ENCODE measurements at places on chromosomes 1 and 21.

DNA sequence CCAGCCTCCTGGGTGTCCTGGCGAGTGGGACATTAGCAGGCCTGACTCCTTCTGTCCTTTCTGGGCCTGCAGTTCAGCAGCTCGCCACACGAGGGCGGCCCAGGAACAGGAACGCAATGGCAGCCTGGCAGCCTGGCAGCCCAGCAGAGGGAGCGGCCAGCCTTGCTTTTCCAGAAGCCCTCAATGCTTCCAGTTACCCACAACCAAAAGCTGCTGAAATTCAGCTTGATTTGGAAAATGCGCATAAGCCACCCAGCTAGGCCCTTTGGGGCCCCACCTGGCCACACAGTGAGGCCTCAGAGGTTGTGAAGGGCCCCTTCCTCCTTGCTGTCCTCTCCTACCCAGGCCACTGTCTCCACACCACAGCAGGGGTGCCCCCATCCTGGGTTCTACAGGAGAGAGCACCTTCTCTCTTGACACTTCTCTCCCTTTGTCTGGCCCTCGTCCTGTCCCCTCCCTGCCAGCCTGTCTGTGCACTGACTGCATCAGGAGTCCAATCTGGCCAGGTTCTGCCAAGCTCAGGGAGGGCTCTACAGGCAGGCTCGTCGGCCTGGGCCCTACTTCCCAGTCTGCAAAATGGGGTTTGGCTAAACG is 103.4 kb upstream of the VAMP3 start:
- peak; percentile 78 for DNase-seq

DNA sequence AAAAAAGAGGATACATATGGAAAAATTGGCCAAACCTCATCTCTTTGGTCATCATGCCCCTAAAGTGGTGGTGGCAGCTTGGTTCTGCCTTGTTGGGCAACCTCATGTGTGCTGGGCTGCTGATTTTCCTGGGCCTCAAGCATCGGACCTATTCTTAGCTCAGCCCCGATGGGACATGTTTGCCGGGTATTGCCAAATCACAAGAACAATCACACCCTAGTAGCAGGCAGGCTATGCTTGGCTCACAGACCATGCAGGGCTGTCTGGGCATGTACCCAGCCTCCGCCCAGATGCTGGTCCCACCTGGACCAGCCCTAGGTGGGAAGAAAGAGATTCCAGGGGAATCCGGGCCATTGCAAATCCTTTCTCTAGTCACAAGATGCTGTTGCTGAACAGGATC is 189.4 kb upstream of the FGGY start:
- DNase-seq, result no peak

DNA sequence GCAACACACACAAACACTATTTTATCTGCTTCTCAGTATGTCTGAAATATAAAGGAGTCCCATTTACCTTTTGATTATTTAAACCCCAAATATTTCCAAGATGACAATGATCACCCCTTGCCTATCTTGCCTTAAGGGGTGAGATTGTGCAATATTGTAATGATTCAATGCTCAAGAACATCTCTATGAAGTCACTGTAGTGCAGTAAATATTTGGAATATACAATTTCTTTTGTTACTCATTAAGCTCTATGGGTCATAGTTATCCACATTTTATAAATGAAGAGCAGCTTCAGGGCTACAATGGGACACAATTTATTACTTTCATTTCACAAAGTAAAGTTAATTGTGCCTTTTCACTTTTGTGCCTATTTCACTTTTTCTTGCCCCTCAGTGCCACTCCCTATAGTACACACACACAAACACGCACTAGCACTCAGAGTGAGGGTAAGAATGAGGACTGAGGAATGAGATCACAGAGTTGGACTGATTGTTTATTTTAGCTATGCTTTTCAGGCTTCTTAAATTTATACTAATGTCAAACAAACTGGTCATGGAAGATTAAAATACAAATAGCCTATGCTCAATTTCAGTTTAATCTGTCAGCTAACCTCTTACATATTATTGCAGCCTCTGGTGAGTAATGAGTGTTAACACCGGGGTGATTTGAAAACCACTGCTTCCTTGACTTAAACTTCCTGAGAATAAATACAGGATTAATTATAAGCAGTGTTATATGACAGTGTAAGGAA is 521.0 kb upstream of the B3GALT2 start:
- DNase-seq, result no peak

DNA sequence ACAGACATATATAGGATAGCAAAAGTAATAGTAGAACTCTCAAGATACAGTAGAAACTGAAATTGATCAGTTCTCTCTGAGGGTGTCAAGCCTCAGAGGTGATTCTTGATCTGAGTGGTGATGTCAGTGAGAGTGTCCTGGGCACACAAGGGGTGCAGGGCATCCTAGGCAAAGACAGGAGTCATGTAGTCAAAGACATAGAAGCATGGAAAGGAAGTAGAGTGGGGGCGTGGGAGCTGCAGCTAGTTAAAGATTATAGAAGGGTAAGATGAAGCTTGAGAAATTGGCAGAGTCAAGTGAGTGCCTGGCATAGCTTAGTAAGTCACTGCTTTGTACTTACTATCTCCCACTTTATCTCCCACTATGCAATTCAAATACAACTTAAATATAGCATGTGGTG is 22.8 kb downstream of the CDC7 start:
- DNase-seq, result no peak

DNA sequence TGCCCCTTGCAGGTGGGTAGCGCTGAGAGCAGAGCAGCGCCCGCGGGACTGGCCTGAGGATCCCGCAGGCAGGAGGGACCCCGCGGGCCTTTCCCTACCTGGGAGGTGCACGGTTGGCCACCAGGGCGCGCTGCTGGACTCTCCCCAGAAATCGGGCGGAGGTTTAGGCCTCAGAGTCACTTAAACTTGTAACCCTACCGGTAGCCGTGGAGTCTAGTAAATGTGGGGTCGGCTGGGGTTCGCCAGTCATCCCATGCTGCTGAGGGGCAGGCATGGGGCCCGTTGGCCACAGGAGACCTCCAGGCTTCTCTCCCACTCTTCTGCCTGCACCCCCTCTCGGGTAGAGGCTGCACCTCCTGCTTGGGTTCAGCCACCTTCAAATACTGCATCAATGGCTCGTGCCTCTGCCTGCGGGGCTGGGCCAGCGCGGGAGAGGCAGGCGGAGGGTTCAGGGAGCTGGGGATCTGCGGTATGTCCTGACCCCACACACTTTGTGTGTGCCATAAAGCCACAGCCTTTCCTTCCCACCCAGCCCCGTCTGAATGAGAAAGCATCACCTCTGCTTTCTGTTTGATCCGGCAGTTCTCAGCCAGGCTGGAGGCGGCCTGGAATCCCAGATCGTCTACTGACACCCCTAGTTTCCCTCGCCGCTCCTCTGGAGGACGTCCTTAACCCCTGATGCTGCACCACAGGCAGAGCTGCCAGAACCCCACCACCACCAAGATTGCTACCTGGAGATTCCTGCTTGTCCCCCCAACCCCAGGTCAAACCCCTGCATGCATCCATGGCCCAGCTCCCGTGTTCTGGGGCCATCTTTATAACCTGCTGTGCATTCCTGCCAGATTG is 12.3 kb upstream of the GSTM4 start:
- DNase-seq, result peak; percentile 71

GRCh38 chr1:236058141-236058934 is 6.6 kb downstream of the NID1 start:
- no peak for DNase-seq

DNA sequence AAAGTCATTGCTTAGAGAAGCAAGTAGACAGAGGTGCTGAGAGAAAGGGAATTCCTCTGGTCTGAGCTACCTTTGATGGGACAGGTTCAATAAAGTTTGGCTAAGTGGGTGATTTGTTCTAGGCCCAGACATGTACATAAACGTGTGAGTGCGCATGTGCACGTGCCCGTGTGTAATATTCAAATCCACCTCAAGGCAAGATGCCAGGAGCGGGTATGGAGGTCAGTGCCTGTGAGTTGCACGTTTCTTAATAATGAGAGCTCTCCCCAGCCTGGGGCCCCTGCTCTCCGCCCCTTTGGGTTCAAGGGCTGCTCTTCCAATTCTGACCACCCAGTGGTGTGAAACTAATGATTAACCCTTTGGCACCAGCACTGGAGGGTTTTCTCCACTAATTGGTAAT is 53.8 kb upstream of the LMO4 start:
- no peak for DNase-seq

DNA sequence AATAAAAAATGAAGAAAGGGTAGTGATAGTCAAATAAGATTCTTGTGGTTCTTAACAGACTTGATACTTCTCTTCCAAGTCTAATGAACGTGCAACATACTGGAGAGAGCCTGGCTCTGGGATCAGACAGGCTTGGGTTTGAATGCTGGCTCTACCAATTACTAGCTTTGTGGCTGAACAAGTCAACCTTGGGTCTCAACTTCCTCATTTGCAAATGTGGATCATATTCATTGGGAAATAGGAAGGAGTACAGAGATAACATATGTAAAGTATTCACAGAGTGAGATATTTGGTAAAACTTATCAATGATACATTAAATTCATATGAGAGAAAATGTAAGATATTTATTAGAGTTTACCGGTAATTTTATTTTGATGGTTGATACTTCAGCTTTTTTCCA is 2.0 kb downstream of the EDEM3 start:
- DNase-seq, result no peak

- DNase-seq, result no peak
These were observed 437.8 kb downstream of the PTBP2 start for GRCh38 chr1:97159342-97159741.

- DNase-seq, result no peak
These were observed 3.3 kb downstream of the B3GALT2 start for GRCh38 chr1:193183019-193183627.

DNA sequence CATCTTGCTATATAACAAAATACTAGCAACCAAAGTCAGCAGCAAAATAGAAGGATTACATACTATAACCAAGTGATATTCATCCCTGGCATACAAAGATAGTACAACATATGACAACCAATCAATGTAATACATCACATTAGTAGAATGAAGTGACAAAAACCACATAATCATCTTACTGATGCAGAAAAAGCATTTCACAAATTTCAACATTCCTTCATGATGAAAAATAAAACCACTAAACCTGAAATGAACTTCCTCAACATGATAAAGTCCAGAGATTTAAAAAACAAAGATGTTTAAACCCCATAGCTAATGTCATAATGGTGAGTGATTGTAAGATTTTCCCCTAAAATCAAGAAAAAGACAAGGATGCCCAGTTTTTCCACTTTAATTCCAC is 18.6 kb downstream of the RO60 start:
- no peak for DNase-seq

- DNase-seq, result no peak
These were observed 58.3 kb downstream of the MACF1 start for GRCh38 chr1:39262802-39263201.

- DNase-seq, result no peak
These were observed 167.1 kb downstream of the ATP6V1G3 start for GRCh38 chr1:198373376-198373775.

- no peak for DNase-seq
These were observed 148.6 kb upstream of the CD34 start for GRCh38 chr1:208059409-208060001.

DNA sequence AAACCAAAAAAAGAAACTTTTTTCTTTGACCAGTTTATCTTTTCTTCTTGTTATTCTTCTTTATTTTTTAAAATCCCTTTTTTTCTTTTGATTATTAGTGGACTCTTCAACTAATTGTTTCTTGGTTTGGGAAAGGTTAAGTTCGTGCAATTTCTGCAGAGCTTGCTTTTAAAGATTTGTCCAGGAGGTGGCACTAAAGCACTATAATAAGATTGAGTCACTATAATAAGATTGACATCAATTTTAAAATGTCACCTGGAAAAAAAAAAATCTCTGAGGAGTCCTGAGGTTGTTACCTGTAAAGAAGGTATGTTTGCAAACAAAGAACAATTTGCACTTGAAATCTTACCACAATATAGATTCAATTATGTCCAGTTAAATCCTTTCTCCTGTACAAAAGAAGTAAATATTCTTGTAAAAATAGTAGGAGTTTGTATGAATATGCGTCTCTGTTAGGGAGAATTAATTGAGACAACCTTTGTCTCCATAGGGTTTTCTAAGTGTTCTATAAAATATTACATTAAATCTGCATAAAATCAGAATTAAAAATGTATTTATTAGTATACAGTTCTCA is 166.7 kb downstream of the ADGRL4 start:
- DNase-seq, result no peak

DNA sequence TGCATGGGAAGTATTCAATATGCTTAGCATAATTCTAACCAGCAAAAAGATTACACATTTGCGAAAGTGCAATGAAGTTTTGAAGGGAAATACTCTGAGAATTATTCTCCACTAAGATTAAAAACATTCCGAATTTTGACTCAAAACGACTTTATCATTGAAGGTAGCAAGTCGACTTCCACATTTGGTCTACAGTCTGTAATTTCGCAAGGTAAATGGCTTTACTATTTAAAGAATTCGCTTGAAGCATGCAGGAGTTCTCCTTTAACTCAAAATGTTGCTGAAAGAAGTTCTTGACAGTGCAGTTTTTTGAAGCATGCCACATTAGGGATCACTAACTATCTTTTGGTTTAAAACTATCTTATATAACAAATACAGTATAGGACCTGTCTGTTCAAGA is 161.0 kb upstream of the HP1BP3 start:
- DNase-seq, result no peak

DNA sequence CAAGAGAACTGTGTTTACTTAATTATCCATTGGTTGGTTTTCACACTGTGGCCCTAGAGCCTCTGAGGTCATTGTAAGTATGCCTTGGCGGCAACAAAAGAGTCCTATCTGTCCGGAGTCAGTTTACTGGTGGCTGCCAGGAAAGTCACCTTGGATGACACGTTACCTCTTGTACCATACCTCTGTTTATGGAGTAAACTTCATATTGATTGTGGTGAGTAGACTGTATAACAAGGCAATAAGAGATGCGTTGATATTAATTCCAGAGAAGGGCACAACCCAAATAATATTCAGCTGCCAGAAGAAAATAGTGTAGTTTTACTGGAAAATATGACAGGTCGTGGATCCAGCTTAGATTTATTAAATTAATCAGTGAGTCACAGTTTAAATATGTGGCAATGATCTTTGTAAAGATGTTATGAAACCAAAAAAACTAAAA is 20.4 kb upstream of the KIF14 start:
- no peak for DNase-seq

DNA sequence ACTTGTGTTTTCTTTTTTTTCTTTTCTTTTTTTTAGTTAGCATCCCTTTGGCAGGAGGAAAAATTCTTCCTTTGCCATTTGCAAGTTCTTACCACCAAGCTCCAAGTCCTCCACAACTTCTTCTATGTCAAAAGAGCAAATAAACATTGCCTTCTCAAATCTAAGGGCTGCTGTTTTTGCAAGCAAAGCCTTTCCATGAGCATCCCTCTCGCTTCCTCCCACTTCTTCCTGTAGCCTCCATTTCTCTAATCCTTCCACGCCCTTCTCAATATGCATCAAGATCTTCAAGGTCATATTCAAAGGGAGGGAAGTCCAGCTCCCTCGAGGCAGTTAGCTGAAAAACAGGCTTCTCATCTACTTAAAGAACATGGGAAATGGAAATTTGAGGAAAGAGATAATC is 147.1 kb downstream of the ADSS2 start:
- DNase-seq, result no peak

DNA sequence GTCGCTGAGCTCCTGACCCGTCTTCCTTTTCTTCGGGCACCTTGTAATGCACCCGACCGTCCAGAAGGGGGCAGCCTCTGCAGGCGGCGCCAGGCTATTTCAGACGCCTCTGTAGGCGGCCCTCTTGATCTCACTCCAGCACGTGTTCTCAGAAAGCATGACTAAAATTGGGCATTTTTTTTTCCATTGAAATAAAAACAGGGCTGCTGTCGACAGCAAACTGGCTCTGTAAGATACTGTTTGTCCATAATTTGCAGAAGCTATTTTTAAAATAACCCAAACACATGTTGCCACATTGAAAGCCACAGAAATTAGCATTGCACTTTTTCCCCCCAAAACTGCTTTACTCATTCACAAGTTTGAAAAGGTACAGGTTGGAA is 78.0 kb downstream of the STUM start:
- peak; percentile 71 for DNase-seq
